ENCODE measurements at places on chromosomes 16 and 17.

GRCh38 chr16:30534368-30535105 is at the start of gene ZNF747:
TSS of gene ZNF747 (minus strand) at chr16:30534858. CDS start at chr16:30534679, 179 bp downstream.
- DNase-seq, result peak; percentile 95

DNA sequence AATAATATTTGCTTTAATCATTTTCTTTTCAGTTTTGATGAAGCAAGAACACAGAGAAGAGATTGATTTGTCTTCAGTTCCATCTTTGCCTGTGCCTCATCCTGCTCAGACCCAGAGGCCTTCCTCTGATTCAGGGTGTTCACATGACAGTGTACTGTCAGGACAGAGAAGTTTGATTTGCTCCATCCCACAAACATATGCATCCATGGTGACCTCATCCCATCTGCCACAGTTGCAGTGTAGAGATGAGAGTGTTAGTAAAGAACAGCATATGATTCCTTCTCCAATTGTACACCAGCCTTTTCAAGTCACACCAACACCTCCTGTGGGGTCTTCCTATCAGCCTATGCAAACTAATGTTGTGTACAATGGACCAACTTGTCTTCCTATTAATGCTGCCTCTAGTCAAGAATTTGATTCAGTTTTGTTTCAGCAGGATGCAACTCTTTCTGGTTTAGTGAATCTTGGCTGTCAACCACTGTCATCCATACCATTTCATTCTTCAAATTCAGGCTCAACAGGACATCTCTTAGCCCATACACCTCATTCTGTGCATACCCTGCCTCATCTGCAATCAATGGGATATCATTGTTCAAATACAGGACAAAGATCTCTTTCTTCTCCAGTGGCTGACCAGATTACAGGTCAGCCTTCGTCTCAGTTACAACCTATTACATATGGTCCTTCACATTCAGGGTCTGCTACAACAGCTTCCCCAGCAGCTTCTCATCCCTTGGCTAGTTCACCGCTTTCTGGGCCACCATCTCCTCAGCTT is 45.0 kb downstream of the ESRP2 start:
- no peak for DNase-seq

DNA sequence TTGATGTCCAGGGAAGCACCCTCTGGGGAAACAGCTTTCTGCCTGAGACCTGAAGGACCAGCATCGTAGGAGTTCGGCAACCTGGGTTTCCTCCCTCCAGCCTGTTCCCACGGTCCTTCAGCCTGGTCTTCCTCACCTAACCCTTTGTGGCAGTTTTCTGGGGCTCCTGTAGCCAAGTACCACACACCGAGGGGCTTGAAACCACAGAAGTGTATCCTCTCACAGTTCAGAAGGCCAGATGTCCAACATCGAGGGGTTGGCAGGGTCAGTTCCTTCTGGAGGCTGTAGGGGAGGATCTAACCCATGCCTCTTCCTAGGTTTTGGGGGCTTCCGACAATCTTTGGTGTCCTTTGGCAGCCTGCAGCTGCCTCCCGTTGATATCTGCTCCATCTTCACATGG is 381.0 kb upstream of the TNRC6C start:
- no peak for DNase-seq

DNA sequence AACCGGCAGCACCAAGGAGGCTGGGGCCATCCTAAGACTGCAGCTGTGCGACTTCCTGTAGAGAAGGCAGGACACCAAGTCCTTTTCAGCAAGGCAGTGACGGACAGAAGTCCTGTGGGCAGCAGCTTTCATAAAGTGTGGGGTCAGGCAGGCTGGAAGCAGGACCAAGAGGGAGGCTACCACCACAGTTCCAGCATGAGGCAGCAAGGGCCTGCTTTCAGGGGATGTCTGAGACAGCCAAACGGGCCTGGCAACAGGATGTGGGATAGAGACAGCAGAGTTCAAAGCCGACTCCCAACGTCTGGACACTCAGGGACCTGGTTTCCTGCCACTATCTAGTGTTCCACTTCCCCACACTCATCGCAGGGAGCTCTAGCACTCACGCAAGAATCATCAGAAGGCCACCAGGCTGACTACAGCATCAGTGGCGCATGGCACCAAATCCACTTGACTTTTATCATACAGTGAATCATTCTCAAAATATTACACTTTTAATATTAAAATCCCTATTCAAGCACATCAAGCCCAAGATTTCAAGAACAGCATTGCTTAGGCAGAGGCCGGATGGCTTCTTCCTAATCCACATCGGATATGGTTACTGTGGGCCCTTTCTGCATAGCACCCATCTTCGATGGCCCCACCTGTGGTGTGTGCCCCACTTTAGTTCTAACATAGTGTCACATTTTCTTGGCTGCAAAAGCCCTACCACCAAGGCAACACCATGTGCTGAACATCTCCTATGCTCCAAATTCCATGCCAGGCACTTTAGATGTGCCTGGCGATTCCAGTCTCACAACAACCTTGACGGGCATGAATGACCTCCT is 5.2 kb downstream of the USP7 start:
- peak; percentile 29 for DNase-seq

- DNase-seq, result no peak
Observed at GRCh38 chr17:49290690-49291359, 60.2 kb upstream of the PHOSPHO1 start.

DNA sequence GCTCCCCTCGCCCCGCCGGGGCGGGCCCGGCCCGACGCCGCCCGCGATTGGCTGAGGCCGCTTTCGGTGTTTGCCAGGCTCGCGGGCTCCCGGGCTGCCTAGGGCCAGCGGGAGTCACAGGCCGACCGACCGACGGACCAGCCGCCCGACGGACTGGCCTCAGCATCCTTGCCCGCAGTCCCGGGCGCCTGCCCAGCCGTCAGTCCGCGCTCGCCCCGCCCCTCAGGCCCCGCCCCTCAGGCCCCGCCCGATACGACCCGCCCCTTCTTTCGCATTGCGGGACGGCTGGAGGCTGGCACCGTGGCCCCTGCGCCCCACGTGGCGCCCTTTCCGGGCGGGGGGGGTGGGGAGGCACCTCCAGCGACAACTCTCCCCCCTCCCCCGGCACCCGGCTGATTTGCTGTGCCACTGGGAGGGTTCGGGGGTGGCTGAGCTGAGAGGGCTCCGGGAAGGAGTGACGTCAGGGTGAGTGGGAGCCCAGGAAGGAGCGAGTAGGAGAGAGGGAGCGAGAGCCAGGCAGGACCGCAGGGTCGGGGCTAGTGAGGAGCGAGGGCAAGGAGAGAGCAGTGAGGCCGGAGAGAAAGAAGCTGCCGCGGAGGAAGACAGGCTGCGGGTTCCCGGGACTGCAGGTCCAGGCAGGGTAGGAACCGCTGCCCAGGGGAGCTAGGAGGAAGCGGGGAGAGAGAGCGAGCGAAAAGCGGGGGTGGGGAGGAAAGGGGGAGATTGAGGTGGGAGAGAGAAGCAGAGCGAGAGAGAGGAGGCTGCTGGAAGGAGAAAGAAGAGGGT is at the start of gene ASPHD1:
Gene ASPHD1 (plus strand): TSS at position 387 of the 786 bp plus-strand sequence. CDS start 484 bp downstream, outside the sequence.
- DNase-seq, result peak; percentile 17
